ENCODE measurements at places on chromosomes 16 and 17. TPM values are rescaled to one million over a fixed set of nuclear protein-coding genes. Genes with fewer than 3 reads are reported as not detected.

The TRAPPC1 gene
- total RNA-seq = 66.5 TPM

The SPNS2 gene
- 6.8 TPM for total RNA-seq

The CCDC154 gene
- not detected for total RNA-seq

The NR1D1 gene
- total RNA-seq = 4.1 TPM

The ABCA8 gene
- 36.4 TPM for total RNA-seq

The SLC13A5 gene
- total RNA-seq = 0.14 TPM

The ITGAD gene
- not detected for total RNA-seq

The PLK1 gene
- total RNA-seq = 1.8 TPM

The GFER gene
- total RNA-seq = 17.5 TPM

The KCNH6 gene
- total RNA-seq = not detected

The SDR42E2 gene
- not detected for total RNA-seq

The LPO gene
- total RNA-seq = not detected

The MT1M gene
- 3.9 TPM for total RNA-seq

The SMTNL2 gene
- 1.9 TPM for total RNA-seq

The CHD9NB gene
- total RNA-seq = 0.71 TPM

The RANBP10 gene
- total RNA-seq = 7.1 TPM

The ASB16 gene
- total RNA-seq = 1.1 TPM

The ADAD2 gene
- total RNA-seq = 0.36 TPM

The TSR1 gene
- 56.3 TPM for total RNA-seq

The PIPOX gene
- total RNA-seq = 20.5 TPM

The TBC1D26 gene
- total RNA-seq = 0.66 TPM

The ADAP2 gene
- total RNA-seq = 20.8 TPM

The KRTAP4-4 gene
- not detected for total RNA-seq

The NPIPB13 gene
- total RNA-seq = 3.8 TPM

The ABCC12 gene
- total RNA-seq = not detected

The STH gene
- total RNA-seq = not detected

The CDH3 gene
- not detected for total RNA-seq

The PRAC1 gene
- total RNA-seq = 13.5 TPM

The NPTX1 gene
- total RNA-seq = 54.8 TPM

The TLCD3A gene
- 9.4 TPM for total RNA-seq

The TGFB1I1 gene
- 124 TPM for total RNA-seq

The NTN3 gene
- not detected for total RNA-seq

The SGCA gene
- 27.3 TPM for total RNA-seq

The SEPHS2 gene
- total RNA-seq = 25.2 TPM

The CBX2 gene
- total RNA-seq = 0.36 TPM

The MEFV gene
- total RNA-seq = 2.5 TPM

The TMEM92 gene
- total RNA-seq = not detected

The KRTAP2-3 gene
- not detected for total RNA-seq

The KRT38 gene
- not detected for total RNA-seq

The MEOX1 gene
- total RNA-seq = 2.5 TPM

The USP43 gene
- total RNA-seq = 0.16 TPM

The CX3CL1 gene
- 4.8 TPM for total RNA-seq
